ENCODE measurements at places on chromosomes 16 and 17.

GRCh38 chr17:74239172-74239571, 25.8 kb downstream of the TTYH2 start:
- DNase-seq, result peak; percentile 22

DNA sequence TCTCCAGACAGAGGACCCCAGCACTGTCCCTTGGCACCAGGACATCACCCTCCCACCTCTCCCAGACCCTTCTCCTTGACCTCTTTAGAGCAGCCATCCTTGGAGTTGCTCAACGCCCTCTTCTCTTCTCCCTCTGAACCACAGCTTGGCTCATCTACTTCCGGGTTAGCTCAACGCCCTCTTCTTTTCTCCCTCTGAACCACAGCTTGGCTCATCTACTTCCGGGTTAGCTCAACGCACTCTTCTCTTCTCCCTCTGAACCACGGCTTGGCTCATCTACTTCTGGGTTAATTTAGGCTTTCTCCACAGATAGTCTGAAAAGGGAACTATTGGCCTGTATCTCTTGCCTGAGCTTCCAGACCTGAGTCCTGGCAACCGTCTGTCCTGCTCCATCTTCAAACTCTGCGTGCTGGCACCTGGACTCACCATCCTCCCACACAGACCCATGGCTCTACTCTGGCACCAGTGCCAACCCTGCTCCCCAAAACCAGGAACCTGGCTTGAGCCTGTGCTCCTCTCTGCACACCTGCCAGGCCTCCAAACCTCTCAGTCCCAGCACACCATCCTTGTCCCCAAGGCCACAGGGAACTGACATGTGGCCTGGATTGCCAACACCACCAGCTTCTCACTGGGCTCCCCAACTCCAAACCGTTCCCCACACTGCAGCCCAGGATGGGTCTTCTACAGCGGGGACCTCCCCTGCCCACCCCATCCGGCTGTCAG, 25.3 kb upstream of the FAAP100 start:
- no peak for DNase-seq

DNA sequence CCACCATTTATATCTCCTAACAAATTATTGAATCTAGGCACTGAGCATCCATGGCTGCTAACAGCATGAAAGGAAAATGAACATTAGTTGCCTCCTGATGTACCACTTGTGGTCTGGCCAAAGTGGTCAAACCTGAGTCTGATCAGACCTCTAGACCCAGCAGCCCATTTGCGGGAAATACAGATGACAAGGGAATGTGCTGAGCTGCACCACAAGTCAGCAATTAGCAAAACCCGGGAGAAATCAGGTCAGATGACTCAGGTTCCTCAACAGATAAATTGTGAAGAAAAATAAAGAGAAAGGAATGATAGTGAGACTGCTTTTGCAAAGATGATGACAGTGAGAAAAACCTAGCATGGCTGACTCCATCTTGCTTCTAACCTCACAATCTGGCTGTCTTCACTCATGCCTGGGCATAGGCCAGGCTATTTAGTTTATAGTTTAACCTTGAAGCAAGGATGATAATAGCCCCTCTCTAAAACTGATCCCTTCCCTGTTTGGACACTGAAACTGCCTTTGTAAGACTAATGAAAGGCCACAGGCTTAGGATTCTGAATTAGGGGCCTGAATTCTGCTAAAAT, 142.7 kb upstream of the ASIC2 start:
- DNase-seq, result no peak

- DNase-seq, result no peak
These were observed 17.2 kb upstream of the ALOX15 start for GRCh38 chr17:4658478-4659305.

- DNase-seq, result no peak
These were observed 16.2 kb downstream of the MYLK3 start for GRCh38 chr16:46731691-46732555.

- DNase-seq, result no peak
These were observed 40.1 kb upstream of the GSG1L start for GRCh38 chr16:28103516-28104170.

- no peak for DNase-seq
These were observed 54.8 kb downstream of the PIMREG start for GRCh38 chr17:6498901-6499540.

DNA sequence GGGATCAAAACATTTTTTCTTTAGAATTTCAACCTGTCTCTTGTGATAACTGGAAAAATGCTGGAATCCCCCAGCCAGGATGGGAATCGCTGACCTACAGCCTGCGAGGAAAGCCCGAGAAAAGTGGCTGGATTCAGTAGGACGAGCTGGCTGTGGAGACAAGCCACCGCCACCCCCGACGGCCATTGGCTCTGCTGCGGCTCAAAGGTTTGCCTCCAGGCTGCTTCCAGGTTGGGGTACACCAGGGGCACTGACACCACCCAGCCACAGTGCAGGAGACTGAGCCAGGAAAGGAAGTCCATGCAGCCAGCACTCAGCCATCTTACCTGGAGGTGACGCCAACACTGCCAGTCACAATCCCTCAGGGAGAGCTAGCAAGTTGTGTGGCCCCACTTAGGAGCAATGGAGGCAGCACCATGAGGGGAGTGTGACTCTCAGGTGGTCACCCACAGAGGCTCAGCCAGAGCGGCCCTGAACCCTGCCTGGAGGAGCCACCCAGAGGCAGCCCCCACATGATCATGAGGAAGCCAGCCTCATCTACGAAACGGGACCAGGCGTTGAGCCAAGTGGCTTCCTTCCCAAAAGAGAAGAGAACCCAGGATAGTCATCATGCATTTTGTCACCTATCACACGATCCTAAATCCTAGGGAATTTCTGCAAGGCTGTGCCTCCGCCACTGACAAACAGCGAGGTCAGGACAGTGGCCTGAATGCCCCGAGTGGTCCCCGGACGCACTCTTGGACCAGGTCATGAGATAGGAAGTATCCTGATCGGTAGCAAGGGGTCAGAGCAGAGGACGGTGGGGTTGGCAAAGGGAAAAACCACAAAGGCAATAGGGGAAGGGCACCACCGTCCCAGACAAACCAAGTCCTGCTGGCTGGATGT, 84.8 kb downstream of the RBFOX3 start:
- no peak for DNase-seq

DNA sequence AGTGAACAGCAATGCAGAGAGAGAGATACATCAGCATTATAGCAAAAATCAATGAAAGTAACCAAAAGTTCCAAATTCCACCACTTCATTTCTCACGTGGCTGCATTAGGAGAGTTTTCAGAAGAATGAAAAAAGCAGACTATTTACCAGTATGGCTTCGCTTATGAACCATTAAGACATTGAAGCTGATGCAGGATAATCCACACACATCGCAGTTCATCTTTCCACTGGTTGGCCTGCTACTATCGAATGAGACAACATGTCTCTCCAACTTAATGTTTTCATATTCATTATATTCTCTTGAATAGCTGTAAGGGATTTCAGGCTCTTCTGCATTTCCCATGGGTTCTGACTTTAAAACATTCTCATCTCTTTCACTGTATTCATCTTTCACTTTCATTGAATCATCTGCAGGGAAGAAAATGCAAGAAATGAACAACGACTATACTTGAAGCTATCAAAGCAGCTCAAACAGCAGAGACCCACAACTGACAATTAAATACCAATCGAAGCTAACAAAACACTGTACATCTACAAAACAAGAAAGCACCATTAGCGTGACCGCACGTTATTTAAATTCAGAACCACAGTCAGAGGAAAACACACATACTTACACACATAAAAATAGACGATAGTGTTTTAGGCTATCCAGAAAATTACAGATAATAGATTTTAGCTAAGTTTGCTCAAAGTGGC, 54.9 kb downstream of the GRB7 start:
- DNase-seq, result no peak

Data from left colon (tissue), 2 donors.